Amniotic stem cell (primary cell): ENCODE measurements at places on chromosomes 5 and 9.

- no peak for DNase-seq
Measured at GRCh38 chr9:136077491-136077890, 17.6 kb downstream of the NACC2 start.

- no peak for DNase-seq
Measured at GRCh38 chr5:59285300-59286016, 608.1 kb downstream of the PDE4D start.

DNA sequence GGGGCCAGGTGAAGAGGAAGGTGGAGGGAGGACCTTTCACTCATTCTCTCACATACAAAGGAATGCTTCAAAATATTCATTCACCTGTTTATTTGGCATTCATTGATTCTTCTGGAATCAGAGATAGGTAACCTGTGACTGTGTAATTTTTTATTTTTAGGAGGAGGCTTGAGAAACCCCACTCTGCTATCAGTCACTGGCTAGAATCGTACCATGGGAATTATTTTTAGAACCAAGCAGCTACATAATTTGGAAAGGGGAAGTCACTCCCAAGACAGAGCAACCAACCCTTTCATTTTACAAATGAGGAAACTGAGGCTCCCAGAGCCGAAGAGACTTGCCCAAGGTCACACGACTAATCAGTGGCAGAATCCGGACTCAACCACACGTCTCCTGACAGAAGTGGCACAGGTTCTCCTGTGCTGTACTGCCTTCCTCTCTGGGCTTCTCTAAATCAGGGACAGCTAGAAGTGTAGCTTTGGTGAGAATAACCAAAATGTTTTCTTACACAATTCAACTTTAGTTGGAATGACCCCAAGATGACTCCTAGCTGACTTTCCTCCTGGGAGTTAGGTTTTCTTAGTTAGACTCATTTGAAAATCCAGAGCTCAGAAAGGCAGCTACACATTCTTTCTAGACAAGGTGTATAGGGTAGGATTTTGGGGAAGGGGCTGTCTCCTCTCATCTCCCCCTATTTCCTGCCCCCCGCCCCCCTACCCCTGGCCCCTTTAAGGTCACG lies 264.3 kb upstream of the PANK3 start:
- DNase-seq = no peak

- DNase-seq = no peak
Measured at GRCh38 chr5:154174091-154174490, 16.4 kb upstream of the GALNT10 start.

DNA sequence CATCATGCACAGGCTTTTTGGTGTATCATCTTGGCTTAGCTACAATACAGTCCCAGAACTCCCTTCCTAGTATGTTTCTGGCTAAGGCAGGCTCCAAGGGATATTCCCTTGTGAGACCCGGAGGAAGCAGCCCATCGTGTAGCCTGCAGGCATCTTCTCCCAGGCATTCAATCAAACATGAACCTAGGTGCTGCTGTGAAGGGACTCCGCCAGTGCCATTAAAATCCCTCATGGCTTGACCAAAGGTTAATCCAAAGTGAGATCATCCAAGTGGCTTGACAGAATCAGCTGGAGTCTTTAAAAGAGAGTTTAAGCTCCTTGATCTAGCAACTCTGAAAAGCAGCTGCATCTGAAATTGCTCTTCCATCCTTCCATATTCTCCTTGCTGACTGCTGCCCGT lies 333.9 kb downstream of the DIRAS2 start:
- no peak for DNase-seq

DNA sequence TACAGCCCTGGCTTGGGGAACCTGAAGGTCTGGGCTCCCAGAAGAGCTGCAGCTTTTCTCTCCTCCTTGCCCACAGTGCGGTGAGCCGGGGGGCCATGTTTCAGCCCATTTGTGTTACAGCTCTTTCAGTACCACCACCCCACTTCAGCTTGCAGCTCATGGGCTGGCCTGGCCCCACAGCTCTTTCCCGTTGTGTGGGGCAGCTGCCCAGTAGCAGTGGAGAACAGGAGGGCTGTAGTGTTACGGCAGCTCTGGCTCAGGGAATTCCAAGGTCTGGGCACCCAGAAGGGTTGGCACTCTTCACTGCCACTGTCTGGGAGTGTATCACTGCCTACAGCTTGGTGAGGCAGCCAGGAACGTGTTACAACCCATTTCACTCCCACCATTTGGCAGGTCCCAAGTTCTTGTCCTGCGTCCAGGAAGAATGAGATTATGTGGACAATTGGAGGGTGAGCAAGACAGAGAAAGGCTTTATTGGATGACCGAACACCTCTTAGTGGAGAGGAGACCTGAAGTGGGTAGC lies 390.5 kb downstream of the KDM4C start:
- no peak for DNase-seq
